ENCODE measurements at places on chromosomes 16 and 17.

DNA sequence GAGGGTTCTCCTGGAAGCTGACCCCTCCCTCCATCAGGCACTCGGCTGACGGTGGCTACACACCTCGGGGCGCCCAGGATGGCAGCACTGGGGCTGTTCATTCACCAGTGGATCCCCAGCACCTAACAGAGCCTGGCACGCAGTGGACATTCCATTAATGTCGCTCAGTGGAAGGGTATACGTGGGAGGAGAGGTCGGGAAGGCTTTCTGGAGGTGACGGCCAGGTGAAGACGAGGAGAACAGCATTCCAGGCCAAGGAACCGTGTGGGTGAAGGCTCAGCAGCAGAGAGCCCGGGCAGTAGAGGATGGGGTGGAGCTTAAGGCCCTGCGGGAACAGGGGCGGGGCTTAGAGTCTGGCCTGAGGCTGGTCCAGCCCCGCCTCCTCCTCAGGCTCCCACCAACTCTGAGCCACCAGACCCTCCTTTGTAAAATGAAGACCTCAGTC lies 2.5 kb upstream of the HS3ST6 start:
- DNase-seq: no peak

DNA sequence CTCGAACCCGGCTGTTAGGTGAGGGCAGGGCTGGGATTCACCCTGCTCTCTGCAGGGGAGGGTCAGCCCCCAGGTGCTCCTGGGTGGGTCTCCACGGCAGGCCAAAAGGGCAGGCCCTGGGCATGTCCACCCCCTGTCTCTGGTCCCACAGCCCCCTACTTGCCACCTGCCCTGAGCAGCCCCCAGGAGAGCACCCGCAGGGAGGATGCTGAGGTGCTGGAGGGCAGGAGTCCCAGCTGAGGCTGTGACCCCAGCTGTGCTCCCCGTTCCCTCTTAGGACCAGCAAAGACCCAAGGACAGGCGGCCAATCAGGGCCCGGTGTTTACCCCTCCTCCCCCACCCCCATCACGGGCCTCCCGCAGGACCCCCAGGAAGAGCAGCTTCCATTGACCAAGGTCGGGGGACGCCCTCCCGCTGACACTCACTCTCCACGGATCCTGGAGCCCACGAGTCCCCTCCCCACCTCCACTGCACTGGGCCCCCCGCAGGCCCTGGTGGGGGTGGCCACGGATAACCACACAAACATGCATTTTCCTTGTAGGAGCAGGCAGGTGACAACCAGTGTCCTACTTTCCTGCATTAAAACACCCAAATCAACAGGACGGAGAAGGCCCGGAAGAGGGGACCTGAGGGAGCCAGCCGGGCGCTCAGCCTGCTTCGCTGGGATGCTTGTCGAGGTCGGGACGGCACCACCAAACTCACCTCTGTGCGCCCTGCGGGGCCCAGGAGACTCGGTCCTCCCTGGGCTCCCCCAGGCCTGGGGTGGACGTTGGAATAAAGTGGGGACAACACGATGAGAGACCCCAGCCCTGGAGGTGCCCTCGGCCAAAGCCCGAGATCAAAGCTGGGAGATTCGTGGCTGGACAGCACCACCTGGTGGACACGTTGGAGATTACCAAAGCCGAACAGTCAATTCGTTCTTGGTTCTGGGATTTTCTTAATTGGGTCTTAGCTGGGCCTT lies 22.5 kb upstream of the ENPP7 start:
- DNase-seq: no peak

DNA sequence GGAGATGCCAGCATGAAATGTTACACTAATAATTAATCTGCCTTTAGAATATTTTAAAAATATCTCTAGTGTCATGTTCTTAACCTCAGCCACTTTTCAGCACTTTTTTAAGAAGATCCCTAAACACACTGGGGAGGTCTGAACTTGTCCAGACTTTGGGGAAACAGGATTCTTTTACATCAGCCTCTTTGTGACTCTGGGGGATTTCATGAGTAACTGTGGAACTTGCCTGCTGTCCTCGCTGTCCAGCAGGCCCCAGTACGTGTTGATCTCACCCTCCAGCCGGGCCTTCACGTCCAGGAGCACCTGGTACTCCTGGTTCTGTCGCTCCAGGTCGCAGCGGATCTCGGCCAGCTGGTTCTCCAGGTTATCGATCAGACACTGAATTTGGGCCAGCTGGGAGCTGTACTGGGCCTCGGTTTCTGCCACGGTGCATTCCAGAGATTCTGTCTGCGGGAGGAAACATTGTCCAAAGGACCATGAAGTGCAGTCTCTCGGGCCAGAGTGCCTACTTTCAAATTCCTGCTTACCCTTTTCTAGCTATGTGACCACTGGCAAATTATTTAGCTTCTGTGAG lies 5.5 kb downstream of the KRT40 start:
- DNase-seq: no peak

- DNase-seq: no peak
Measured at GRCh38 chr17:75625813-75626486, 7.3 kb upstream of the SMIM5 start.

DNA sequence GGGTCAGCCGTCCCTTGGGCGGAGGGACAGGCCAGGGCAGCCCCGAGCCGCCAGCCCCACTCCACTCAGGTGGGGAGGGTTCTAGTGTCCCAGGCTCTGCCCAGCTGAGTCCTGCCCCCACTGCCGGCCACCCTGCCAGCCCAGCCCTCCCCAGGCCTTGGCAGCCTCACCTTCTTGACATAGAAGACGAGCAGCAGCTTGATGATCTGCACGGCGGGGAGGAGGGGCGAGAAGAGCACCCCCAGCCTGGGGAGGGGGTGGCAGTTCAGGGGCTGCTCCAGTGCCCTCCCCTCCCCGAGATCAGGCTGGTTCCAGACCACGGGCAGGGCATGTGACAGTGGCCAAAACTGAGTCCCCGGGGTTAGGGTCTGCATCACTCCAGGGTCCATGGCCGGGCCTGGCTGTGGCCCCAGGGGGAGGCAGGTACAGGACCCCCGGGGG lies 9.7 kb downstream of the TMC6 start:
- DNase-seq: no peak

DNA sequence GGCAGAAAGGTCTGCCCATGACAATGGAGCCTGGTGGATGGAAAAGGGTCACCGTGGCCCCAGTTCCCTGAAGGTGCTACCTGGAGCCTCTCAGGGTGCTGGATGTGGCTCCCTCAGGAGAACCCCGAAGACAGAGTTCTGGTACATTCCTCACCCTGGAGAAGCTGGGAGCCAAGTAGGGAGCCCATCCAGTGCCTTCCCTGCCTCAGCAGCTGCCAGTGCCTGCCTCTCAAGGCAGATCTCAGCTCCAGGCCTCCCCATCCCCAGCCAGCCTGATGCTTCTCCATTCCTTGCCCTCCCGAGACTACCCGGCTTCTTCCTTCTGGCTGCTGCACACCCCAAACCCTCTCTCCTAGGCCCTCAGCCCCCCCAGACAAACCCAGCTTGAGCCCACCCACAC lies 20.5 kb downstream of the SCGB1C2 start:
- DNase-seq: no peak

DNA sequence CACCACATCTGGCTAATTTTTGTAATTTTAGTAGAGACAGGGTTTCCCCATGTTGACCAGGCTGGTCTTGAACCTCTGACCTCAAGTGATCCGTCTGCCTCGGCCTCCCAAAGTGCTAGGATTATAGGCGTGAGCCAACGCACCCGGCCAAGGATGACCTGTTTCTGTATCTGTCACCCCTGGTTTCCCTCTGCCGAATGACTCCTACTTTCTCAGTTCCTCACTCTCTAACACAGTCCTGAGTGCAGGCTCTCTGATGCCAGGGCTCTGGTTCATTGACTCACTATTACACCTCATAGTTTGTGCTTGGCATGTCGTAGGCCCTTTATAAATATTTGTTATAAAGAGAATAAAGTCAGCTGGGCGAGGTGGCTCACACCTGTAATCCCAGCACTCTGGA lies 10.7 kb upstream of the PRPF8 start:
- DNase-seq: no peak

Measured in stimulated activated CD8-positive, alpha-beta memory T cell treated with anti-CD3 and anti-CD28 coated beads, Interleukin-7, amount 100 ng/mL, for 48 hours (primary cell).